Muscle of leg (tissue), 16 donors: ENCODE measurements at places on chromosomes 4 and X.

GRCh38 chr4:28001698-28002097 is 1141.1 kb downstream of the STIM2 start:
- H3K4me1 ChIP-seq = no peaks in the 10 kb centered on the region
- no peak overlapping the region for H3K4me3 ChIP-seq
- H3K27me3 ChIP-seq = no peaks in the 10 kb centered on the region
- H3K27ac ChIP-seq = no peak overlapping the region
- DNase-seq = no peak

GRCh38 chr4:166274136-166274761 is 401.2 kb downstream of the TLL1 start:
- DNase-seq = no peak
- no peaks in the 10 kb centered on the region for H3K4me1 ChIP-seq
- no peak overlapping the region for H3K27ac ChIP-seq

- no peak overlapping the region for H3K27ac ChIP-seq
- peaks cover 2% of the 10 kb centered on the region for H3K36me3 ChIP-seq
- no peak overlapping the region for H3K4me3 ChIP-seq
- peak; percentile 76 for DNase-seq
- H3K4me1 ChIP-seq = peaks cover 37% of the 10 kb centered on the region
Observed at GRCh38 chr4:8267077-8267476, 2.5 kb upstream of the HTRA3 start.

DNA sequence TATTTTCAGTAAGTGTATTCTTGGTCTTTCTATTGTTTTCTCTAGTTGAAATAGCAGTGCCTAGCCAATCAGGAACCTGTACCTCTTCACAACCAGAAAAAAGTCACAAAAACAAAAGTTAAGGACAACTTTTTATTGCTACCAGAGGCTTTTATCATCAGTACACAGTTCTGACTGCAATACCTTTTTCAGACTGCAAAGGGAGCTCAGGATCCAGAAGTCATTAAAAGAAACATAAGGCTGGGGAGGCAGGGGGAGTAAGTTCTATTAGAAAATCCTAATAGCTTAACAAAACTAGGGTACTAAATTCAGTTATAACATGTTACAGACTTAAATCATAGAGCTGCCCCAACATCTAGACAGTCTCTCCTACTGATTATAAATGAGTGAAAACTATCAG is 28.8 kb downstream of the CCNI start:
- no peak overlapping the region for H3K4me3 ChIP-seq
- no peaks in the 10 kb centered on the region for H3K27me3 ChIP-seq
- H3K27ac ChIP-seq = no peak overlapping the region
- DNase-seq = no peak
- peaks cover 3% of the 10 kb centered on the region for H3K4me1 ChIP-seq

DNA sequence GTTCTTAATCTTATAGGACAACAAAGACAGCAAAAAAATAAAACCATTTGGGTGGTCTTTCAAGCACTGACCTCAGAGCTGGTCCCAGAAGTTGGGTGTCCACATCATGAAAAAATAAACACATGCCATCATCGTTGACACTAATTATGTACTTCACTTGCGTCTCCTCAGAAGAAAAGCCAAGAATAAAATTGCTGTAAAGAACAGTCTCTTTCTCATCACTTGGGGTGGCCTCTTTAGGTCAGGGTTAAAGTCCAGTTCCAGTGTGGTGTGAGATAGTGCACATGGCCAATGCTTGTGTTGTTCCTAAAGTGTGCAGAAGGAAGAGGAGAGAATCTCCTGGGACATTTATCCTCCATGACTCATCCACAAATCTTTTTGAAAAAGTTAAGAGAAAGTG is 49.5 kb upstream of the IBSP start:
- DNase-seq = no peak
- no peaks in the 10 kb centered on the region for H3K4me1 ChIP-seq
- H3K27me3 ChIP-seq = no peaks in the 10 kb centered on the region
- H3K27ac ChIP-seq = no peak overlapping the region
- no peaks in the 10 kb centered on the region for H3K36me3 ChIP-seq
- no peak overlapping the region for H3K4me3 ChIP-seq

DNA sequence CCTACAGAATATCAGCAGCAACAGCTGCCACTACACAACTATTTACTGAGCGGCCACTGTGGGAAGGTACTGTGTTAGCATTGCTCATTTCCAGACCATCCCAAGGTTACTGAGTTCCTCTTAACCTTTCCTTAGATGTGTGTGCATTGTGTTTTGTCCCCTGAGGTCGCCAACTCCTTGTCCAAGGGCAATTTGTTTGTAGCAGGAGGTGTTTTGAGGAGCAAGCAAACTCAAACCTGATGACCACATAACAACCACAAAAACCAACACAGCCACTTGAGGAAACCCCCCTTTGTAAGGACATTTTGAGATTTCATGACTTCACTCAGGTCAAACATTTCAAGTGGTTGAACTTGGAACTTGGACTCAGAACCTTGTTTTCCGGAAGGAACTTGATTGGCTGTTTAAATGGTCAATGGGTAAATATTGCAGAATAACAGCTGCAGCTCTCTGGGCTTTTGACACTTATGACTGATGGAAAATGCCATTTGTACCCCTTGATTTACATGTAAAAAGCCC is 122.3 kb downstream of the MID1IP1 start:
- peaks cover 2% of the 10 kb centered on the region for H3K4me1 ChIP-seq
- no peaks in the 10 kb centered on the region for H3K36me3 ChIP-seq
- no peak overlapping the region for H3K27ac ChIP-seq
- peaks cover 15% of the 10 kb centered on the region for H3K27me3 ChIP-seq
- H3K4me3 ChIP-seq = no peak overlapping the region

- H3K27ac ChIP-seq = no peak overlapping the region
- H3K36me3 ChIP-seq = no peaks in the 10 kb centered on the region
- no peak overlapping the region for H3K4me3 ChIP-seq
- H3K27me3 ChIP-seq = no peaks in the 10 kb centered on the region
Observed at GRCh38 chr4:108203377-108203776, 34.6 kb upstream of the LEF1 start.

DNA sequence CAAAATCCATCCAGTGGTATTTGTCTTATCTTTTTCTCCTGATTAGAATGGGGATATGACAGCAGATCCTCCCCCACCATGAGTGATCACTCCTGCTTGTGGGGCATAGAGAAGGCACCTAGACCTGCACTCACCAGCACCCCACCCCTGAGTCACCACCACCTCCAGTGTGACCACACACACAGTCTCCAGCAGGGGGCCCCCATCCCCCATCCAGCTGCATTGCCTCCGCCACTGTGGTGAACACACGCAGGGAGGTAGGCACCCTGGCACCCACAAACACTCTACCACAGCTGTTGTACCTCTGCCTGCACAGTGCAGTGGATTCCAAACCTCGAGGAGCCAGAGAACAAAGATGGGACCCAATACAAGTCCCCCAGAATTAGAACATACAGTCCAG is 9.0 kb upstream of the MAGEA8 start:
- H3K36me3 ChIP-seq = no peaks in the 10 kb centered on the region
- H3K4me3 ChIP-seq = no peak overlapping the region
- H3K4me1 ChIP-seq = no peaks in the 10 kb centered on the region
- peaks cover 3% of the 10 kb centered on the region for H3K27me3 ChIP-seq
- H3K27ac ChIP-seq = no peak overlapping the region

- no peak overlapping the region for H3K27ac ChIP-seq
- no peak for DNase-seq
- H3K4me1 ChIP-seq = no peaks in the 10 kb centered on the region
- no peaks in the 10 kb centered on the region for H3K36me3 ChIP-seq
- H3K4me3 ChIP-seq = no peak overlapping the region
Observed at GRCh38 chr4:117801756-117802155, 232.5 kb upstream of the NDST3 start.

- no peak overlapping the region for H3K27ac ChIP-seq
- H3K4me1 ChIP-seq = peaks cover 5% of the 10 kb centered on the region
- H3K27me3 ChIP-seq = no peaks in the 10 kb centered on the region
Observed at GRCh38 chr4:89254847-89255246, 52.8 kb downstream of the GPRIN3 start.

GRCh38 chrX:108396188-108396891 is 41.9 kb downstream of the COL4A6 start:
- no peak overlapping the region for H3K27ac ChIP-seq
- peaks cover 4% of the 10 kb centered on the region for H3K27me3 ChIP-seq
- no peak overlapping the region for H3K4me3 ChIP-seq
- no peaks in the 10 kb centered on the region for H3K36me3 ChIP-seq

DNA sequence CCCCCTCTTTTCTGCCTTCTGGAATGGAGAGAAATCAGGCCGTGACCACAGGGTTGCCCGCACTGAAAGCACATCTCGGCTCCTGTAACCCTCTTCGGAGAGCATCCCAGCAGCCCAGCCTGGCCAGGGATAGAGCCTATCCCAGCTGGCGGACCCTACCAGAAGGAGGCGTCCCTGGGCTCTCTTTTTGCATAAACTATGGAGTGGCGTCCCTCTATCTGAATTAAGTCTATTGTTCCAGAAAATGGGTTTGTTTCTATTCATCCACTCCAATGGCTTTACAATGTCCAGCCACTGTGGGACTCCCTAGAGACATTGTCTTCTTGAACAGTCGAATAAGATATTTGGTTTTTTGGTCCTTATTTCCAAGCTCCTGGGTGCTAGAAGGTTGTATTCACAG is 689 bp upstream of the NHSL2 start:
- no peaks in the 10 kb centered on the region for H3K36me3 ChIP-seq
- H3K4me1 ChIP-seq = peaks cover 7% of the 10 kb centered on the region
- peak overlapping the region; percentile 43 for H3K4me3 ChIP-seq
- peaks cover 49% of the 10 kb centered on the region for H3K27me3 ChIP-seq
- no peak overlapping the region for H3K27ac ChIP-seq
- DNase-seq = peak; percentile 50

- H3K27ac ChIP-seq = no peak overlapping the region
- H3K27me3 ChIP-seq = peaks cover 9% of the 10 kb centered on the region
- peak; percentile 46 for DNase-seq
- H3K4me1 ChIP-seq = no peaks in the 10 kb centered on the region
- no peaks in the 10 kb centered on the region for H3K36me3 ChIP-seq
Observed at GRCh38 chrX:16418650-16419049, 231.3 kb upstream of the S100G start.

DNA sequence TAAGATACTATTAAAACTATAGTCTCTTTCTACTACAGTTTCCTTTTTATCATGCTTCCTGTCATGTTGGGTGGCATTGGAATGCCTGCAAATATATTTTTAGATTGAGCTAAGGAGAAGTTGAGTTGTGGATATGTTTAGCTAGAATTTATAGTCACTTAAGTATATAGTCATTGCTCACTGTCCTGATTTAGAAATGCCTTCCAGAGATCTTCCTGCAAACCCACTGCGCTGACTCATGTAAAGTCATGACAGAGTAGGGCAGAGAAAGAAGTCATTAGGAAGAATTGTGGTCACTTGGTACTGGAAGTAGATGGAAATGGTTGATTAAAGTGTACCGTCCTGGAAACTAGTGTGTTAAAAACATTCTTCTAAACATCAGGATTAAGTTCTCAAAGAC is 490.3 kb upstream of the PABPC4L start:
- no peak for DNase-seq
- H3K27me3 ChIP-seq = no peaks in the 10 kb centered on the region
- H3K36me3 ChIP-seq = no peaks in the 10 kb centered on the region
- H3K27ac ChIP-seq = no peak overlapping the region
- H3K4me3 ChIP-seq = no peak overlapping the region

- no peaks in the 10 kb centered on the region for H3K27me3 ChIP-seq
- H3K36me3 ChIP-seq = no peaks in the 10 kb centered on the region
- H3K4me3 ChIP-seq = no peak overlapping the region
Observed at GRCh38 chr4:131093303-131093702, 1997.4 kb downstream of the C4orf33 start.

DNA sequence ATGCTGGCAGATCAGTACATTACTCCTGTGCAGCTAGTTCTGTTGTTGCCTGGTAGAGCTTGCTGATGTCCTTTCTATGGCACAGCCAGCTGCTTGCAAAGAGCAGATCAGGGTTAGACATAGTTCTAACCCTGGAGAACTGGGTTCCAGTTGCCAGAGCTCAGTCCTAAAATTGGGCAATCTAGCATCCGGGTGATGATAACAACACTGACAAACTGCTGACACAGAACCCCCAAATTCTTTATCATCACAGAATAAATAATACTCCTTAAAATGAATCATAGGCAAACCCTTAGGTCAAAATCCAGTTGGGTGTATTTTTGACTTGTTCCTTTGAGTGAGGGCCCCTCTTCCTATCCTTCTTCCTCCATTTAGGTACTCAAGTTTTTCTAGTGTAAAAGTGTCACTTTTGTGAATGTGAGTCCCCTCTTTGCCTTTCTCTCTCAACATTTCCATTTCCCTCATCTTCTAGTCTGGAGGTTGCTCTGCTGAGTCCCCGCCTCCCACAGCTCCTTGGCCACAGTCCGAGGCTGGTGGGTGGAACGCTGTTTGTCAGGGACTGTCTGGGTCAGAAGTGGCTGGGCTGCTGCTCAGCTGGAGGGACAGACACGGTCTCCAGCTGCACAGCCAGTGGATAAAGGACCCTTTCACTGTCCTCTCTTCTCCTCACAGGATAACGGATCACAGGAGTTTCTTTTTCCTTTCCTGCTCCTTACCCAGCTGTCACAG is 93.6 kb upstream of the RASGEF1B start:
- H3K4me1 ChIP-seq = peaks cover 5% of the 10 kb centered on the region
- no peaks in the 10 kb centered on the region for H3K36me3 ChIP-seq
- peak overlapping the region; percentile 54 for H3K27ac ChIP-seq
- H3K27me3 ChIP-seq = no peaks in the 10 kb centered on the region
- DNase-seq = peak; percentile 92

DNA sequence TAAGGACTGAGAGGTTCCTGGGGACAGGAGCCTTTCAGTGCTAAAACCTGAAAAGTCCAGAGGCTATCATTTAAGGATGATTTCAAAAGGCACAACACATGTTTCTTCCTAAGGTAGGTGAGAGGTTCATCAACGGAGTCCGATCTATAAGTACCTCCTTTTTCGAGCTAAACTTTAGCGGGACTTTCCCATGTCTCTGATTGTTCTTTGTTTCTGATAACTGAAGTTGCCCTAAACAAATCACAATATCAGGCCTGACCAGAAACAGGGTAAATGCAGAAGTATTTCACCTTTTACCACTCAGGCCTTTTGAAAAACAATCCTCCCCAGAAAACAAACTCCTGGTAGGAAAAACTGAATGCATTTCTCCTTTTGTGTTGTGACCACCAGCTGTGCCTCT is 17.6 kb downstream of the PIR start:
- H3K4me1 ChIP-seq = no peaks in the 10 kb centered on the region
- no peak for DNase-seq
- no peak overlapping the region for H3K27ac ChIP-seq
- H3K4me3 ChIP-seq = no peak overlapping the region

GRCh38 chr4:76197971-76198410 is 15.6 kb downstream of the SCARB2 start:
- peaks cover 40% of the 10 kb centered on the region for H3K36me3 ChIP-seq
- H3K27ac ChIP-seq = peak overlapping the region; percentile 92
- peaks cover 47% of the 10 kb centered on the region for H3K4me1 ChIP-seq
- DNase-seq = peak; percentile 71

- H3K27me3 ChIP-seq = no peaks in the 10 kb centered on the region
- DNase-seq = no peak
- H3K27ac ChIP-seq = no peak overlapping the region
- H3K36me3 ChIP-seq = no peaks in the 10 kb centered on the region
- no peaks in the 10 kb centered on the region for H3K4me1 ChIP-seq
- H3K4me3 ChIP-seq = no peak overlapping the region
Observed at GRCh38 chrX:38318196-38318595, 9.1 kb downstream of the RPGR start.

- H3K4me3 ChIP-seq = no peak overlapping the region
- no peaks in the 10 kb centered on the region for H3K36me3 ChIP-seq
- peaks cover 3% of the 10 kb centered on the region for H3K4me1 ChIP-seq
- no peaks in the 10 kb centered on the region for H3K27me3 ChIP-seq
- DNase-seq = no peak
- no peak overlapping the region for H3K27ac ChIP-seq
Observed at GRCh38 chr4:10168151-10168550, 51.6 kb upstream of the WDR1 start.
